ENCODE measurements at places on chromosomes 5 and 9.

- no peak for DNase-seq
Measured at GRCh38 chr9:133071484-133072150, 9.8 kb downstream of the CEL start.

DNA sequence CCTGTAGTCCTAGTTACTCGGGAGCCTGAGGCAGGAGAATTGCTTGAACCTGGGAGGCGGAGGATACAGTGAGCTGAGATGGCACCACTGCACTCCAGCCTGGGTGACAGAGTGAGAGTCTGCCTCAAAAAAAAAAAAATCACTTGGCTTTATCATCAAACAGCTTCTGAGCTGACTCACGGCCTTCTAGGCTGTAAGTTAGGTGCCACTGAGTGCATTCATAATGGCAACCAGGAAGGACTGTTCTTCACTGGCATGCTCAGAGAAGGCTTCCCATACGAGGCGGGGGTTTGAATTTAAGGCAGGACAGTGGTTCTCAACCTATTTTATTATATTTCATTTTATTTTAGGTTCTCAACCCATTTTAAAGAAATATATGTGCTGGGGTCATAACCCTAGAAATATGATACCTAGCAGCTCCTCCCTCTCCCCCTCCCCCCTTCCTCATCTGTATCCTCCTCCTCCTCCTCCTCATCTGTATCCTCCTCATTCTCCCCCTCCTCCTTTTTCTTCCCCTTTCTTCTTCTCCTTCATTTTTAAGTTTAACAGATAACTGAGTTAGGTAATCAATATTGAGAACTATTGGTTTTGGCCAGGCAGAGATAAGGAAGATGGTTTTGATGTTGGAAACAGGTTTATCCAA is 19.0 kb upstream of the LHFPL2 start:
- DNase-seq: no peak

- no peak for DNase-seq
Measured at GRCh38 chr9:128323212-128323730, 632 bp downstream of the COQ4 start.

- DNase-seq: no peak
Measured at GRCh38 chr5:74945561-74946165, 79.5 kb upstream of the FAM169A start.

- DNase-seq: no peak
Measured at GRCh38 chr9:7115606-7116005, 357.8 kb downstream of the KDM4C start.
